ENCODE measurements at places on chromosomes 3 and 15.

DNA sequence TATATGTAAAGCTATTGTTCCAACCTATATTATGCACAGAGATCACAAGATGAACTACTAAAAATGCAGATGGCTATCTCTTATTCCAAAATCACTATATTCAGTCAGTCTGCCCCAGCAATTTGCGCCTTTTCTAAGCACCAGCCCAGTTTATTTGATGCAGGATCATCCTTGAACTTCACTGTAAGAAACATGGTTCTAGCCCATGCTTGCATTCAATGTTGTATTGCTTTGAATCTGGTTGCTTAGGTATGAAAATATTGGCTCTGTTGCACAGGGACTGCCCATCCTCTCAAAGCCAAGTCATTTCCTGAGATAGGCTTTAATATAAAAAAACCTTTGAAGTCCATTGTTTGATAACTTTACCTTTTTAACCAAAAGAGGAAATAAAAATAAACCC lies 170.5 kb upstream of the LRIG1 start:
- DNase-seq: no peak

DNA sequence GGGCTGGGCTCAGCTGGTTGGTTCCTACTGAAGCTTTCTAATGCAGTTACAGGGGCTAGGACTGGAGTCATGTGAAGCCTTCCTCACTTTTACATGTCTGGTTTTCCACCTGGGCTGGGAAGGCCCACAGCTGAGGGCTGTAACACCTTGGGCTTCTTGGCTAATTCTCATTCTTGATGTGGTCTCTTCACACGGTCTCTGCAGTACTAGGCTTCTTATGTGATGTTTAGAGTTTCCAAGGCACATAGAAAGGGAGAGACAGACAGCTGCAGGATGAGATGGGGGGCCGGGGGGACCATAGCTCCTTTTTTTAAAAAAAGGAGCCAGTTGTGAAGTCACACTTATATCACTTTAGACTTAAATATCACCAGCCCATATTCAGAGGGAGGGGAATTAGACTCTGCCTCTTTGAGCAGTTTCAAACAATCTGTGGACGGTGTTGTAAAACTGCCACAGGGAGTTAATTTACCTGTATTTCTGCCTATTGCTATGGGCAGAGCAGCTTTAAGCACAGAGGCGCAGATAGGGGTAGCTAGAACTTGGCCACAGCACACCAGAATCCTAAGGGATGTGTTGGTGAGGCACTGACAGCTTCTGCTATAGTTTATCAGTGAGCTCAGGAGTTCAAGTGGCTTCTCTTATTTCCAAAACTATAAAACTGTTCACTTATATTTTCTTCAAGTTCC lies 46.7 kb downstream of the NKIRAS1 start:
- DNase-seq: no peak

- no peak for DNase-seq
Measured at GRCh38 chr15:58980351-58980939, 7.0 kb upstream of the RNF111 start.

GRCh38 chr15:50108461-50108860 lies 10.6 kb downstream of the ATP8B4 start:
- DNase-seq: no peak

- no peak for DNase-seq
Measured at GRCh38 chr15:26421065-26421464, 351.8 kb downstream of the GABRB3 start.

DNA sequence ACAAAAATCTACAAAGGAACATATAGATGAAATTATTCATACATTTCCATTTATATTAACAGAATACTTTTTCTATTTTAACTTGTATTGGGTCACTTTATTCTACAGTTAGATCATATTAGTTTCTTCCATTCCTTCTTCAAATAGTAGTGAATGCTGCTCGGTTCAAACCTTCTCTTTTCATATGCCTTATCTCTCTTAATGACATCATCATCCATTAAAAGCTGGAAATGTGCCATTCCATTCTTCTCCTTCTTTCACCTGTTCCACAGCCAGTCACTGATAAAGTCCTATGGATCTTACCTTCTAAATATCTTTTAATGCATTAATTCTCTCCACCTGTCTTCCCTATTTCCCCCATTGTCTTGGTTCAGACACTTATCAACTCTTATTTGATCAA lies 358.0 kb upstream of the POU1F1 start:
- DNase-seq: no peak

- no peak for DNase-seq
Measured at GRCh38 chr3:180036092-180036670, 556 bp downstream of the PEX5L start.

DNA sequence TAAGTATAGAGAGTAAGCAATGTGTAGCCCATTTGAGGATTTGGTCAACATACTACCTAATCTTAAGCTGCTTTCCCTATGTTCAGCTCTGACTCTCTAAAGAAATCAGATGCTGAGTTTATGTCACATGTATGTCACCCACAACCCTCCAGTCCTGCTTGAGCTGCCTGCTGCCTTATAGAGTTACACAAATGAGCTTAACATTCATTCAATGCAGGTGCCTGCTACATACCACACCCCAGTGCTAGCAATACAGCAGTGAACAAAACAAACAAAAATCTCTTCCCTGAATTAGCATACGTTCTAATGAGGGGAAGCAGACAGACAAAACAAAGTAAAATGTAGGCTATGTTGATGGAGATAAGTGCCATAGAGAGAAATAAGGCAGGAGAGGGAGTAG lies 93.0 kb downstream of the HHLA2 start:
- DNase-seq: no peak

- no peak for DNase-seq
Measured at GRCh38 chr3:126329927-126330725, 27.1 kb downstream of the KLF15 start.

DNA sequence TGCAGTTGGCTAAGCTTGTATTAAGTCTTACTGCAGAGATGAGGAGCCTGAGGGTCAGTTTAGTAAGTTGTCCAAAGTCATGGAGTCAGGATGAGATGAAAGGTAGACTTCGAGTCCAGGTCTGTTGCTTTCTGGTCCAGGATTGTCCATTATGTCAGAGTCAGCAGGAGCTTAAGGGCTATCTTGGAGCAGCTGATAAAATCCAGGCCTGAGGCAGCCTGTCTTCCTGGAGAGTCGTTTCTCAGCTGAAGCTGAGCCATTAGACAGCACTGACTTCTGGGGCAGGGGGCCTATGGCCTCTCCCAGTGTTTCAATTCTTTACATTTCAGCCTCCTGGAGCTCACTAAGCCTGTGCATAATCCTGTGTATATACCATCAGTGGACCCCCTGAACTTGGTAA lies 219.5 kb upstream of the GAP43 start:
- DNase-seq: no peak

DNA sequence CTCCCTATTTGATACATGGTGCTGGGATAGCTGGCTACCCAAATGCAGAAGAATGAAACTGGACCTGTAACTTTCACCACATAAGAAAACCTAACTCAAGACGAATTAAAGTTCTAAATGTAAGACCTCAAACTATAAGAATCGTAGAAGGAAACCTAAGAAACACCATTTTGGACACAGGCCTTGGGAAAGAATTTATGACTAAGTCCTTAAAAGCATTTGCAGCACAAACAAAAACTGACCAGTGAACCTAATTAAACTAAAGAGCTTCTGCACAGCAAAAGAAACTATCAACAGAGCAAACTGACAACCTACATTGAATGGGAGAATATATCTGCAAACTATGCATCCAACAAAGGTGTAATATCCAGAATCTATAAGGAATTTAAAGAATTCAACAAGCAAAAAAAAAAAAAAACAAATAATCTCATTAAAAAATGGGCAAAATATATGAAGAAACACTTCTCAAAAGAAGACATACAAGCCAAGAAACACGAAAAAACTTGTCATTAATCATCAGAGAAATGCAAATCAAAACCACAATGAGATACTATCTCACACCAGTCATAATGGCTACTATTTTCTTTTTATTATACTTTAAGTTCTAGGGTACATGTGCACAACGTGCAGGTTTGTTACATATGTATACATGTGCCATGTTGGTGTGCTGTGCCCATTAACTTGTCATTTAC lies 37.0 kb downstream of the HDGFL3 start:
- DNase-seq: no peak

DNA sequence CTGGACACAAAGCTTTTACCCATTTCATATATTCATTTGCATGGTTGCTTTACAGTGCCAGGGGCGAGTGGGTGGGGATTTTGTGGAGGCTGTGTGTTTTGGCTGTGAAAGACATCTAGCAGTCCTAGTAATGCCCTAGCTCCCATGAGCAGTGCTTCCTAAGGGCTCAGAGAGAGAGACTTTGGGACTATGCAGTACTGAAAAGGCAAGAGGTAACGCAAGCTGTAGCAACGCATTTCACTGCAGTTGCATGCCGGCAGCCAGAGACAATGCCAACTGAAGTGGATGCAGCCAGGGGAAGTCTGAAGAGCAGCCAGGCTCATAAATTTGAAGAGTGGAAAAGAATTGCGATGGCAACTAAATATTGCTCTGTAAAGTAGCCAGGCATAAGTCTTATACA lies 27.4 kb upstream of the ATP10A start:
- DNase-seq: no peak

DNA sequence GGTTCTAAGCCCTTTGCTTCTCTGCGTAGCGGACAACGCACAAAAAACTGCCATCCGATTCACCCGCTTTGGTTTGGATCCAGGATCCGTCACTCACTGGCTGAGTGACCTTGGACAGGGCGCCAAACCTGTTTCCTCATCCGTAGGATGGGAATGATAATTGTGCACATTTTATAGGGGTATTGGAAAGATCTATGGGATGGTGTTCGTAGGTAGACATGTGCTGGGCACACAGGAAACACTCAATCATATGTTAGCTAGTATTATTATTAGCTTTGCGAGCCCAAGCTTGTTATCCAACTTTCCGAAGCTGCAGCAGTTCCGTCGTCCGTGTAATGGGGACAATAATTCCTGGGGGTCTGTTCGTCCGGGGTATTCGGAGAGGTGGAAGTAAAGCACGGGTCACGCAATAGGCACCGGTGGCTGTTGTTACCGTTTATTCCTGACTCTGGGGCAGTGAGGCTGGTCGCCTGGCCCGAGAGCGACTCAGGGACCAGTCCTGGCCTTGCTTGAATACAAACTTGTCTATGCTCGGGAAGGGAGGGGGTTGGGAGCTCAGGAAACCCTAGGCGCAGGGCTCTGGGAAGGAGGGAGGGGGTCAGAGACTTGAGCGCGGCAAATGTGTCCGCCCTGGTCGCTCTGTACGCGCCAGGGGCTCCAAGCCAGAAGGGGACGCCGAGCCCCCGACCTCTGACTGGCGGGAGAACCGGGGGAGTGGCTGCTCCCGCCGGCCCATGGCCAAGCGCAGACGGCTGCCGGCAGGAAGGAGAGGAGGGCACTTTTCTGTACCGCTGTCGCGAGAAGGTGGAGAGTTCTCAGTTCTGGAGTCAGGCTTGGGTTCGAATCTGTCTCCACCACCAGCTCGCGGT lies 1.3 kb downstream of the SPSB4 start:
- no peak for DNase-seq
